ENCODE measurements at places on chromosomes 1 and 21.

DNA sequence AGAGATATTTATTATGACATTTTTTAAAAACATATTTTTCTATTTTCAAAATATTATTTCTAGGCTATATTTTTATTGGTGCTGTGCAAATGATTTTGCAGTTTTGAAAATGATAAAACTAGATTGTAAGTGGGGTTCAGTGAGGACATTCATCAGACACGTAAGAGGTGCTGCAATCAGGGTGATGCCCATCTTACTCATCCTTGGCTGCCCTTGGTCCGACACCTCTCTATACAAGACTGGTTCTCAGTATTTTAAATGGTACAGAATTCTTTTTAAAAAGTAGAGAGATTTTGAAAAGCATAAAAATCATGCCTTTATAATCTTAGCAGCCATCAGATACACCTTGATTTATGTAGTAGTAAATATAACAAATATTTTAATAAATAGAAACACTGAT, 24.0 kb downstream of the HENMT1 start:
- DNase-seq, result no peak

- DNase-seq, result no peak
These were observed 1.9 kb downstream of the CADM3 start for GRCh38 chr1:159173320-159173719.

GRCh38 chr1:84480650-84481049, 1.6 kb downstream of the RPF1 start:
- DNase-seq, result no peak

DNA sequence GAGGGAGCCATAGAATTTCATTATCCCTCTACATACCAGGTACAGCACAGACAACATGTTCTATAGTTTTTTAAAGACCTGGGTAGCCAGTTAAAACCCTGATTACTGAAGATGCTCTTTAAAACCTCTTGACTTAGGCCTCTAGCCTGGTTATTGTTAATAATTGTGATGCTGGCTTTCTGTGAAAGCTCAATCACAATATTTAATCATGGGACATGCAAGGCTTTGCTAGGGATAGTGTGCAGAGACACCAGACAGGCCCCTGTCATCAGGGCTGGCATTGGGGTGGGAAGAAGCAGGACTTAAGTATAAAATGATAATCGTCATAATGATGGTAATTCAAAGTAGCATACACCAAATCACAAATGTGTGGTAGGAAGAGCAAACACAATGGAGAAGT, 274.4 kb downstream of the PTBP2 start:
- no peak for DNase-seq

- DNase-seq, result peak; percentile 85
These were observed 12.0 kb downstream of the SYT11 start for GRCh38 chr1:155871390-155871789.

DNA sequence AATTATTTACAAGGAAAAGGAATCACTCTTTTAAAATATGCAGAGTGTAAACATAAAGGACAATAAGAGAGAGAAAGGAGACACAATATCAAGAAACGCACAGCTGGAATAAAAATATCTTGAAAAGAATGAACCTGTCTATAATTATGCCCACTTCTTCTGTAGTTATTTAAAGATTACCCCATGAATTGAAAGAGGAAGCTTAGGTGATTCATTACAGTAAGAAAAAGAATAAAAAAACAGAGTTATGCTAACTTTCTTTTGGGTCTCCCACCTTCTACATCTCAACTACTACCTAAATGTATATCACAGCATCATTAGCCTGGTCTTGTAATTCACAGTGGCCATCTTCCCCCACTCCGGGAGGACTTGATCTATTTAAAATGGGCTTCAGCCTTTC, 182.1 kb downstream of the MRPL39 start:
- DNase-seq, result no peak

DNA sequence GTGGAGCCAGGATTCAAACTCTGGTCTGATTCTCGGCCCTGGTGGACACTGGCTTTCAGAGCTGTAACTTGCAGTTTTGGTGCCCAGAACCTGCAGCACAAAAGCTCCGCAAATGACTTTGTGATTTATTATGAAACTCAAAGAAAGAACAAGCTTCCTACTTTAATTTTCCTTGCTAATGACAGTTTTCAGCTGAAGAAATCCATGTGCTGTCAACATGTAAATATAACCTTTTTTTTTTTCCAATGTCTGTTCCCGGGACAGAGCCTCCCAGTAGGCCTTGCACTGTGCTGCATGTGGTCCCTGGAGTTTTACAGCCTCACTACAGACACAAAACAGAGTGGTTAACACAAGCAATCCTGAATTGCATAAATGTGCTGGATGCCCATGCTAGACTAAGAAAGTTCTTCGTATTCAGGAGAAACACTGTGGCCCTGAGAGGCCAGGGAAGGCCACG, 62.3 kb upstream of the ANGPTL1 start:
- DNase-seq, result no peak

DNA sequence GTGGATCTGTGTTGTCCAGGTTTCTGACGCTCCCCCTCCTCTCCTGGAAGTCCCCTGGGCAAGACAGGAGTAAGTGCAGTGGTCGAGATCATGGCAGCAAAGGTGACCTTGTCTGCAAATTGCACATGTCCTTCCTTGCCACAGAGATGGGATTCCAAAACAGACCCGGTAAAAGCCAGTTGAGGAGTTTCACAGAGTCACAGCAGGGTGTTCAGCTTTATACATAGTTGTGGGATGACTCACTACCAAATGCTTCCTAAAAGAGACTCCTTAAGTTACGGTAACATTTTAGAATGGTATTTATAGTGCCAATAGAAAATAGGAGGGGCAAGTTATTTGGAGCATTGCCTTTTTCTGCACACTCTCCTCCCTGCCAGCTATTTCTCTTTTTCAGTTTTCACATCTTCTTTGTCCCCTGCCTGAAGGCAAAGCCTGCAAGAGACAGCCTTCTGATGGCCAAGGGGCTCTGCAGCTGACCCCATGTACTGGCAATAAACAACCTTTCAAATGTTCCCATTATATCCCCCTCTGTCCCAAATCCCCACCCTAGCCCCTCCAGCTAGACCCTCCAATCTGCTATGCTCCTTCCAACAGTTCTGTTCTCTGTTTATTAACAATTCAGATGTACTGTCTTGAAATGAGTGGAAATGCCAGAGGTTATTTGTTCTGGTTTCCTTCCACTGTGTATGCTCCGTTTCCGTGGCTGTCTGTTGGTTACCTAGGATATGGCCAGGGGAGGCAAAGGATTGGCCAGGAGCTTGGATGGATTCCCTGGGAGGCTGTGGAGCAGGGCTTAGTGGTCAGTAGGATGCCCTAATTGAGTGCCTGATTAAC, 115.0 kb downstream of the TGFB2 start:
- no peak for DNase-seq

DNA sequence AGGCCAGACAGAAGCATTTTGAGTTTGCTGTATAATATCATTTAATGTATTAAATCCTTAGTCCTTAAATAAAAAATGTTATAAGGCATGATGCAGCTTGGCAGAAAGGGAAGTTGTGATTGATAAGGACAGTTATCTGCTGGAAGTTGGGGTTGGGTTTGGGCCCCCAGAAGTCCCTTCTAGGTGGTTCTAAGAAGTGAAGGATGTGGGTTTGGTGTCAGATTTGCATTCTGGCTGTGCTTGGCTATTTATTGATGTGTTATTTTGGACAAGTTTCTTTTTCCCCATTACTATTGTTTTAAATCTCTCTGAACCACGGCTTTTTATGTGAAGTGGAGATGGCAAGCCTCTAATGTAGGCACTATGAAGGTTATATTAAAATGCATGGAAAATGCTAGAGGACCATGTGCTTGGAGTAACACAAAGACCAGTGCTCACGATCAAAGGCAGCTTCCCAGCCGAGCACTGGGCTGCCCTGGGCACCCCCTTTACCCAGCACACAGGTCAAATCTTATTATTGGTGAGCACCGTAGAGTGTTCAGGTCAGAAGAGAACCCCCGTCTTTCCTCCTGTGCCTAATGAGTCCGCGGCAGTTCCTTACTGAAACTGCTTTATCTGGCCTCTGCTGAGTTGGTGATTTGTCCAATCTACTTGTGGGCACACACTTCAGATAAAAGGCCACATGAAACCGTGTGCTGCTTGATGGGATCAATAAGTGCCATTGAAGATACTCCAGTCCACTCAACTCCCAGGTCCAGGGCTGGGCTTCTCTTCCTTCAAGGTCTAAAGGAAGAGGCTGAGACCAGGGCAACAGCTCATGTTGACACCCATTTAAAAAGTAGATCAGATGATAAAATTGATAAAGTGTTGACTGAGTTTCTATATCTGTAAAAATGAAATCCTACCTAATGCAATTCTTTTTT, 212.0 kb downstream of the PRDM2 start:
- DNase-seq, result no peak

GRCh38 chr1:200179126-200179780, 151.7 kb downstream of the NR5A2 start:
- no peak for DNase-seq

Measured in NCI-H1105 treated with DMSO at 0.1 percent for 48 hours (cell line).